ENCODE measurements at places on chromosomes 12 and 14.

DNA sequence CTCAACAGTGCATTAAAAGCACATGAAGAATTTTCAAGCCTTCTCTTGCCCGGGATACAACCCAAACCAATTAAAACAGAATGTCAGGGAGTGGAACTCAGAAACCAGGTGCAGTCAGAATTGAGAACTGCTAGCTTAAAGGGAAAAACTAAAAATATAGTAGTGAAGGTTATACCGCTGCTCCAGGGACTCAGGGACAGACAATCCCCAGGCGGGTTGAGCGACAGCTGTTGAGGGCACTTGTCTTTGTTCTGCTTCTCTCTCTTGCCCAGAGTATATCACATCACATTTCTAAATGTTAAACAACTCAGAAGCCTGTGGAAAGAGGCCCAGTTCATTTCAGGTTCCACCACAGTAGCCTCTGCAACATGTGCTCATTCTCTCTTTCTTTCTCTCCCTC is 93.1 kb downstream of the SLC5A8 start:
- no peak for ATAC-seq

DNA sequence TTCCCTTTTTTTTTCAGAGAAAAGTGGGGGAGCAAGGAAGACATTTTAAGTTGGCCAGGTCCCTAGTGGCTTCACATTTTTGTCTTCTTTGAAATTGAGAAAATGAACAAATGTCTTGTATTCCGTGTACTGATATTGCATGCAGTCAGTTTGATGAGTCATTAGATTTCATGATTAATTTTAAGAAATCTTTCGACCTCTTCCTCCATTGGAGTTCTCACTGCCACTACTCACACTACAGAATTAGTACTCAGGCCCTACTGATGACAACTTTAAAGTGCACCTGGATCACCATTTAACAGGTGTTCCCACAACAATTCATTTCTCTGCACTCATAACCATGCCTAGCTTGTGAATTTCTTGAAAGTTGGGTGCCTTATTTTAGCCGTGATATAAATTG is 50.5 kb downstream of the SAMD4A start:
- ATAC-seq = no peak

GRCh38 chr12:62817556-62818271 is 117.2 kb downstream of the PPM1H start:
- no peak for ATAC-seq

DNA sequence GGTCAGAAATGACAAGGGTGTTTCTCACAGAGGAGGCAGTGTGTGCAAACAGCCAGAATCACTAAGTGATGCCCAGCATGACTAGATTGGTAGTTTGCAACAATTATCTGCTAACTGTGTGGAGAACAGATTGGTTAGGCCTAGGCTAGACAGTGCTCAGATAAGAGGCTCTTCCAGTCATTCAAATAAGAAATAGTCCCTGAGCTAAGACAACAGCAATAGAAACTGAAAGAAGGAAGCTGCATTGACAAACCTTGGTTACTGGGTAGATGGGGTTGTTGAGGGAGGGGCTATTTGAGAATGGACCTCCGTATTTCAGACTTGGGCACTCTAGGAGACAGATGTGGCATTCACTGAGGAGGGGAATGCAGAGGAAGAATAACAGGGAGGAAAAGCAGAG is 255.0 kb upstream of the NPAS3 start:
- no peak for ATAC-seq

GRCh38 chr12:22624870-22625761 is at the start of gene ETNK1:
ETNK1 (plus strand) TSS chr12:22625171; CDS start chr12:22625431, 260 bp downstream.
- peak; percentile 98 for ATAC-seq

DNA sequence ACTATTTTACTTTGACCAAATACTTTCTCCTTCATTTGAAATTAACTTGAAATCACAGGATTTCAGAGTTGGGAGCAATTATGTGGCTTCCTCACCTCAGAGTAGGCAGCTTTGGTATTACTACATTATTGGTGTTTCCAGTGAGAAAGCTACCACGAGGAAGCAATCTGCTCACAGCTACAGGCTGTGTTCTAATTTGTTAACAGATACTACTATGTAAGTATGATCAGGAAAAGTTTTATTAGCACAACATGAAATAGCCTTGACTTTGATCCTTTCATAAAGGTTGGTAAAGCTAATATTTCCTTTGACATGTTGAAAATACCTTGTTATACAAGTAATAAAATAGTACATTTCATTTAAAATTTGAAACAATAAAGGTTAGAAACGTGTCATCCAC is 30.6 kb downstream of the TAOK3 start:
- no peak for ATAC-seq

DNA sequence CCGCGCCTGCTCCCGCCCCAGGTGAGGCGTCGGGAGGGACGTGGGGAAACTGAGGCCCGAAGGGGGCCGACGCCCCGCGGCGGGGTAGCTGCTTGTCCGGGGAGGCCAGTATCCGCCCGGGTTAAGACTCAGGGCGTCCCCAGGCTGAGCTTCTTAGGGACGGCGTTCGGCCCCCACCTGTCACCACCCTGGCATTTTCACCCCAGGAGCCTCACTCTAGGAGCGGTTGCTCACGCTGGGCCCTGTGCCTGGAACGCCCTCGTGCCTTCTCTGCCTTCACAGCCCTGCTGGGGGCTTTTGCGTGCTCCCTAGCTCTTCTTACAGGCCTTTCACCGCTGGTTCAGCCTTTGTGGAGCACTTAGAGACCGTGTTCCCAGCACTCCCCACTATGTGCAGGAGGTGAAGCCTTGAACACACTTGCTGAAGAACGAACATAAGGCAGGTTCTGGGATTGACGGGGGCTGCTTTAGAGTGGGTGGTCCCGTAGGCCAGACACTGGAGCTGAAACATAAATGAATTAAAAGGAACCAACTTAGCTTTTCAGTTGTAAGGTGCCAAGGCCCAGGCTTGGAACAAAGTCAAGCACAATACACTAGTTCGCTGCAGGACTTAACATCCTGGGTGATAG is 601 bp downstream of the ZNF839 start:
- peak; percentile 2 for ATAC-seq

DNA sequence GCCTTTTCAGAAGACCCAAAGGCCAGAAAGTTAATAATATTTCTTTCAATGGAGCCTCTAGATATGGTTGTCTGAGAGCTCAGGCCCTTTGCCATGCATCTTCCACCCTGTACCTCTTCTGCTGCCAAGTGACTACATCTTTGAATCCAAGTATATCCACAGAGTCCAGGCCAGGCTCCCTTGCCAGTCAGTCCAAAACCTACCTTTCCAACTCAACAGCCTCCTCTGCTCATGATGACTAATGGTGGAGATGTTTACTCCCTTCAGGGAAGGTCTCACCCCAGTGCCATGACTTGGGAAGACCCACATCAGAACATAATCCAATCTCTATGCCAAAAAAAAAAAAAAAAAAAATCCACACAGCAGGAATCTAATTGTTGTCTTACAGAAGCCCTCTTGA is 20.4 kb downstream of the TTC9 start:
- no peak for ATAC-seq

GRCh38 chr12:53050426-53051057 is 677 bp downstream of the TNS2 start:
- ATAC-seq = no peak

DNA sequence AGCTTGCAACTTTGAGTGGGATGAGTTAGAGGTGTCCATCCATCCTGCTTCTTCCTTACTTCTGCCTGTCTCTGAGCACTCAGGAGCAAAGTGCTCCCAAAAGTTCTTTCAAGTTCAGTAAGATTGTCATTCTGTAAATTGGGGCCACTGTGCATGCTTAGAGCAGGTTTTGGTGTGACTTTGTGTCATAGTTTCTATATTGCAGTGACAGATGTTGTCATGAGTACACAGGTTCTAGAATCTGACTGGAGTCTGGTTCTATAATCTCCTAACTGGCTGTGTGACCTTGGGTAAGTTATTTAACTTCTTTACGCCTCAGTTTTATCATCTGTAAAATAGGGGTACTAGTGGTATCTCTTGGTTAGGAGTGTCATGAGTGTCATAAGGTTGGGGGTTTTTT is 202.7 kb upstream of the BCL2L14 start:
- no peak for ATAC-seq
